Skin of body (tissue), 3 donors: ENCODE measurements at places on chromosomes 3 and 15. TPM values are rescaled to one million over a fixed set of nuclear protein-coding genes. Genes with fewer than 3 reads are reported as not detected.

DNA sequence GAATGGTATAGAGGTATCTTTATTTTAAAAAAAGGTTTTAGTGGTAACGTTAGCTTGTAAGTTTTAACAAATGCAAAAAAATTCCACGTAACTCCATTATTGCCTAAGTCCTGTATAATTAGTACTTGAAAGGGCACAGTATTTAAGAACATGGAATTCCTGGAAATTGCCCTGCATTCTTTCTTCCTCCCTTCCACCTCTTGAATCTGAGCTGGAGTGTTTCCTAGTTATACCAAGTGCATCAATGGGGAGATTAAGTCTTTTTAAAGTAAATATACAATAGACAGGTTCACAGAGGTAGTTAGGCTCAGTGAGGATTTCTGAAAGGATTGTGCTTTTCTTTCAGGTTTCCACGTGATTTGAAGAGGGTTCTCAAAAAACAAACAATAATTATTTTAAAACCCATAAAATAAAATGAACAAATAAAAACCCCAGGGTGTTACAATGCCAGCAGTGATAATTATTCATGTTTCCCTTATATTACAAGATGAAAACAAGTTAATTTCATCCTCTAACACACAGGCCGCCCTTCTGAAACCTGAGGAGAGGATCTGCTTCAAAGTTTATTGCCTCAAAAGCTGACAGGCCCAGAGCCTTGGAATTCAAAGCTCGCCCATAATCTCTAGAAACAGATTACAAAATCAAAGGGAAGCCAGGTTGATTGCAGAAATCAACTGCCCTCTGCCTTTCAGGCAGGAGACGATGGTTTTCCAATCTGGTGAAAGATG is 128.8 kb upstream of the LMOD3 start:
- DNase-seq = no peak

- no peak for DNase-seq
Measured at GRCh38 chr15:93027413-93027812, 61.6 kb downstream of the RGMA start.

GRCh38 chr3:4494895-4495264 is 1.7 kb downstream of the ITPR1 start:
- DNase-seq = no peak

- no peak for DNase-seq
Measured at GRCh38 chr3:10702961-10703740, 112.9 kb upstream of the SLC6A11 start.

DNA sequence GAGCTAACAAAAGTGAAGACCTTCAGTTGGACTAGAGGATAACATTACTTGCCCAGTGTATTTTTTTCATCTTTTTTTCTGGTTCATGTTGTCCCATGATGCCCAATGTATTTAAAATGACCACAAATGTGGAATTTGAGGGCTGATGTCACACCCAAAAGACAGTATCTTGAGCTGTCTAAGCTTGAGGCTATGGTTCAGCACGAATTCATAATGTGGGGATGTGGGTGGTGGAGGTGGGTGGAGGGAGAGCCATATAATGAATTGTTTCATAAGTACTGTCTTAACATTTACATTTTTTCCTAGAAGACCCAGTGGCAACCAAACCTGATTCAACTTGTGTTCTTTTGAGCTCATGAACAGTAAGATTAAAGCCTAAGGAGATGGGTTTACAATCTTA is 37.5 kb downstream of the CHAC1 start:
- no peak for DNase-seq

DNA sequence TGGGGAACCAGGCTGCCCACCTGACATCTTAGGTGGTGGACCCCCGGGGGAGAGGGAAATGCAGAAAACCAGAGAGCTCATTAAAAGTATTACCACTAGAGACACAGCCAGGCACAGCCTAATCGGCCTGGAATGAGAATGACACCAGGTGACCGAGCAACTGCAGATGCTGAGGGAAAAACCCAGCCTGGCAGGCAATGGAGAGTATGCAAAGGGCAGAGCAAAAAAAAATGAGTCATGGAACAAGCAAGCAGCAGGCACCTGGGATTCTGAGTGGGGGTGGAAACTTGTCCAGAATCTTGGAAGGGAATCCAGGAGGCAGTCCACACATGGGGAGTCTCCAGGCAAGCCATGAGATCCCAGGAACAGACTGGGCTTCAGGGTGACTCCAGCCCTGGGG is 183.7 kb upstream of the LRRN1 start:
- DNase-seq = no peak

DNA sequence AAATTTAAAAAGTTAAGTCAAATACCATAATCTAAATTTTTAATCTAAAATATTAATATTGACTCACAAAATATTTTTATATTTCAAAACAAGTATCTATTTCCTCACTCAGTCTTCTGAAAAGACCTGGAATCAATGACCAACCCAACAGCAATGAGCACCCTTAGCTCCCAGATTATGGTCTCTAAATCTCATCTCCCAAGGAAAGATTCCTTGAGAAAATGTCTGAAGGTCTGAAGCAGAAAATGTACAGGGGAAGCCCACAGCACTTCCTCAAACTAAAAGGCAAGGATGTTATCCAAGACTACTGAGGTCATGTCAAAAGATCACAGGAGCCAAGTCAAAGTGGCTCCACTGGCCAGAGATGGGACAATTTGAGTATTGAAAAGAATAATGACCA is 51.0 kb upstream of the SLCO2A1 start:
- DNase-seq = no peak

GRCh38 chr15:76846782-76847181 is 58.4 kb downstream of the SCAPER start:
- no peak for DNase-seq

DNA sequence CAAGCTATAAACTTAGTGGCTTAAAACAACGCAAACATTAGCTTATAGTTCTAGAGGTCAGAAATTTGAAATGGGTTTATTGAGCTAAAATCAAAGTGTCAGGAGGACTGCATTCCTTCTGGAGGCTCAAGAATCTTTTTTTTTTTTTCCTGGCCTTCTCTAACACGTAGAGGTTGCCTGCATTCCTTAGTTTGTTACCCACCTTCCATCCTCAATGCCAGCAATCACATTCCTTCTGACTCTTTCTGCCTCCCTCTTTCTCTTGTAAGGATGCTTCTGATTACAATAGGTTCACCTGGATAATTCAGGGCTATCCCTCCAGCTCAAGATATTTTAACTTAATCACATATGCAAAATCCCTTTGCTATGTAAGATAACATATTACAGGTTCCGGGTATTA is 24.8 kb downstream of the REC114 start:
- no peak for DNase-seq

GRCh38 chr15:54660356-54660755 is 536.4 kb downstream of the RSL24D1 start:
- DNase-seq = no peak

- no peak for DNase-seq
Measured at GRCh38 chr15:65917407-65917756, 48.1 kb downstream of the RAB11A start.

DNA sequence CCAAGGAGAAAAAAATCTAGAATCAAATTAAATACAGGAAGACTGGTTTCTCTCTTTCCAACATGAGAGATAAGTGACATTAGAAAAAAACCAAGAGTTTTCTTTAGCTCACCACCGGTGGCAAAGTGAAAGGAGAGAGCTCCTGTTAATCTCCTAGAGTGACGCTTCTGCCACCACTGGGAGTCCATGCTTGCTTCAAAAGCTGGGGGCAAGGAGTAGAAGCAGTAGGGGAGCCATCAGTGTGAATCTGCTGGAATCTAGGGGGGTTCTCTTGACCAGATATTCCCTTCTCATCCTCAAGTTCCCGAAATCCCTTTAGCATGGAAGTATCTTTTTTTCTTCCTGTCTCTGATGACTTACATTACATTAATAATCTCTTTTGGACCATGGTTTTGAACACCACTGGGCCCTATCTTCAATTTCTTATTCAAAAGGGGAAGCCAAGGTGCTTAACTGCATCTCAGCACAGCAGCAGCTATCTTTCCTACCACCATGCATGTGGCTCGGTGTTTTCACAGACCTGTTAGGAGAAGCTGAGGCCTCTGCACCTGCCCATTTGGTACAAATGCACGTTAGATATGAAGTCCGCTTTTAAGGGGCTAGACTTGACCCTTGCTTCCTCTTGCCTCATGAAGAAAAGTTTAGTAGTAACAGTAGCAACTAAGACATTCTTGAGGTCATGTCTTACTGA is 6.6 kb upstream of the ICE2 start:
- no peak for DNase-seq

LRRC31 gene
- not detected for total RNA-seq

PAK6 gene
- total RNA-seq = 8.4 TPM

LRRC3B gene
- 0.69 TPM for total RNA-seq

TMEM212 gene
- not detected for total RNA-seq

CHD2 gene
- 174 TPM for total RNA-seq

CLN6 gene
- total RNA-seq = 15.3 TPM
